ENCODE measurements at places on chromosomes 6 and 20.

DNA sequence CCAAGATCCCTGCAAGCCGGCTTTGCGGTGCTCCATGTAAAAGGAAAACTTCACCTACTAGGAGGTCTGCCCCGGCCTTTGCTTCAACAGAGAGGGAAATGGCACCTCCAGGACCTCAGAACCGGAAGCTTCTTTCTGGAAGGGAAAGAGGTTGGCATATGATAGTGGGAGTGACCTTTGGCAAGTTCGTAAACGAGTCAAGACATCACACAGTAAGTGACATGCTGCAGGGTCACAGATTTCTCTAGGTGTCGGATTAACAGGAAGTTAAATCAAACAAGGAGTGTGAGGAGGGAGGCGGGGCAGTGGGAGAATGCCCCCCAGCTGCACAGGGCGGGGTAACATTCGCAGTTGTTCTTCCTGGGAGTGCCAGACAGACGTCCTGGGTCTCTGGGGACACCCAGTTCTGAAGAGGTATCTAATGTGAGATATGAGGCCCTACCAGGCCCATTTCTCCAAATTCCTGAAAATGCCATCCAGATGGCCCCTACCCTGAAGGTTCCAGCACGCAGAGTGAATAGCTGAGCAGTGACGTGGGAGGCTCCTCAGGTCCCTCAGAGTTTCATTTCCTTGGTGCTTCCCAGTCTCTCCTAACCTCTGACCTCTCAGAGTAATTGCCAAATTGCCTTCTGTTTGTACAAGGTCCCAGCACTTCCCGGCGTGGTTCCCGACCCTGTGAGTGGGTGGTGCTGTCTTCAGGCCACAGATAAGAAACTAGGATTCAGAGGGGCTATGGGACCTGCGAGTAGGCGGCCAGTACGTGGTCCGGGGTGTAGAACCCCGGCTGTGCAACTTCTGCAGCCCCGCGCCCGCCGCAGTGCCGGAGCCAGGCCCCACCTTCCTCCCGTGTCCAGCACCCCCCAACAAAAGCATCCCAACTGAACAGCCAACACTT lies 1.9 kb downstream of the RRBP1 start:
- ATAC-seq, result no peak

GRCh38 chr6:36195471-36196112 lies 952 bp upstream of the BRPF3 start:
- no peak for ATAC-seq

GRCh38 chr6:44065443-44066140 lies 61.7 kb downstream of the MRPL14 start:
- no peak for ATAC-seq

GRCh38 chr6:30530014-30530413 lies 26.3 kb downstream of the GNL1 start:
- ATAC-seq, result no peak

- no peak for ATAC-seq
Observed at GRCh38 chr6:76742919-76743318, 670.5 kb upstream of the IMPG1 start.

DNA sequence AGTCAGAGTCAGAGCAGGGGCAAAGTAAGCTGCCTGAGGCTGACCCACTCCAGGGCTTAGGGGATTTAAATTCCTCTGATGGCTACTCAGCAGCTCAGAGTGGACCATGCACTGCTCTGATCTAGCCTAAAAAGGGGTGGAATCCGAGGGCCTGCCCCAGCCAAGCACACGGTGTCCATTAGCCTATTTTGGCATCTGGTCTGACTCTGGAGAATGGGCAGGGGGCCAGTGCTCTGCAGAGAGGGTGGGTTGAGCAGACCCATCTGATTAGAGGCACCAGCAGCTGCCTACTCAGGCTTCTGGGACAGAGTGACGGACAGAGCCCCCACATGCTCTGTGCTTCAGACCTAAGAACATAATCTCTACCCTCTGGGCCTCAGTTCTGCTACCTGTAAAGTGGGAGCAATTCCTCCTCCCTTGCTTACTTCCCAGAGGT lies 25.9 kb upstream of the TGM2 start:
- ATAC-seq, result peak; percentile 51

DNA sequence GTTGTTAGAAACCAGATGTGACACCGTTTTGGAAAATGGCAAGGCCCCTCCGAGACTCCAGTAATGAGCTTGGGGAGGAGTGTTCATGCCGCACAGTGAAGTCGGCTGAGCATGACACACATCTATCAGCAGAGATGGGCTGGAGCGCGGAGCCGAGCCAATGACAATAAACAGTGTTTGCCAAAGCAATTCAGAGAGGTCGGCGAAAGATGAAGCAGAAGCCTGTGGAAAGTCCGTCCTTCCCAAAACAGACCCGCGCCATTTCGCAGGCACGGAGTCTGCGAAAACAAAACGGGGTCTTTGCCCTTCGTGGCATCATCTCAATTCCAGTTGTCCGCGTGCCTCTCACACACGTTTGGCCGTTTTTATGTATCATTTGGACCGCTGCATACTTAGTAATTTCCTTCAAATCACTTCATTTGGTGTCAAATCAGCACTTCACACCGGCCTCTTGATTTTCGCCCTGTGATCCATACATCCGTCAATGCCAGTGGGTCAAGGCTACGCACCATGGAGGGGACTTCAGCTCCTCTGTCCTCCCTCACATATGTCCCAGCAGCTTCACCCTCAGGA lies 71.3 kb downstream of the SULF2 start:
- ATAC-seq, result no peak

DNA sequence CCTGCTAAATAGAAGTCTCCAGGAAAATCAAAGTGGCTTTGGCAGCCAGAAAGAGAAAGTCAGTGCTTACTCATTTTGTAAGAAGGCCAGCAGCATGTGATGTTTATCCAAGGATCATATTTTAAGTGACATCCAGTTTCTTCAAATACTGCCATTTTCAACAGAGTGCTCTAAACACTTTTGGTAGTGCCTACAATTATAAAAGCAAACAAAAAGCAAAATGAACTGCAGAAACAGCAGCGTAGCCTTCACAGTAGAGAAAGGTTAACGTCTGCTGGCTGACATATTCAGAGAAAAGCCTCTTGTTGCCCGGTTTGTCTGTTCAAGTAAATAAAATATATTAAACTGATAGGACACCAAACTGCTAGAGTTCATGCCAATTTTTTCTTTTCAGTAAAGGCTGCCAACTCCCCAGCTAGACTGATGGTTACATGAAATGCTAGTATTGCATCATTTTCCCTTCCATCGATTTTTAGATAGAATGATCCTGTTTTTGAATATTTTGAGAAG lies 705.7 kb upstream of the SLC35B3 start:
- ATAC-seq, result no peak

GRCh38 chr6:100084991-100085364 lies 91.0 kb upstream of the MCHR2 start:
- no peak for ATAC-seq

DNA sequence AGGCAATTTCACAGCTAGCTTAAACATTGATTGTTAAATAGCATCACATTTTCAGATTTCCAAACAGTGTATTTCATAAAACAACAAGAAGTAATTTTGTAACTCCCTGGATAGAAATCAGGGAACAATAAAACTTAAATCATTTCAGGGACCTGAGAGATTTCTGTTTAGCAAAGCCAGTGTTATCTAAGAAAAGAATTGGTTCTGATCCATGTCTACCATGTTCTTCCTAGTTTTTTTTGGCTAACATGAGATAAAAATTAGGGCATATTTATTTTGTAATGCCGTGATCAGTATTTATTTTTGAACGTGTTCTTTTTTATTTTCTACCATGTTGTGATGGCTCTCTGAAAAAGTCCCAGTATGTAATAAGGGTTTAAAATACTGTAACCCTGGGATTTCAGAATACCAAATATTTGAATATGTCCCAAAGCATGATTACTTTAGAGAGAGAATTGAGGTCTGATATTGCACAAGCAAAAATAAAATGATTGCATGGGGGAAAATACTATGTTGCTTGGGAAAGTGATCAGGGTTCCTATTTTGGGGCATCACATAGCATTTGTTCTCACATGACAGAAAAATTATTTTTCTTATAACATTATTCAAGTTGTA lies 188.7 kb upstream of the CEP162 start:
- ATAC-seq, result no peak

DNA sequence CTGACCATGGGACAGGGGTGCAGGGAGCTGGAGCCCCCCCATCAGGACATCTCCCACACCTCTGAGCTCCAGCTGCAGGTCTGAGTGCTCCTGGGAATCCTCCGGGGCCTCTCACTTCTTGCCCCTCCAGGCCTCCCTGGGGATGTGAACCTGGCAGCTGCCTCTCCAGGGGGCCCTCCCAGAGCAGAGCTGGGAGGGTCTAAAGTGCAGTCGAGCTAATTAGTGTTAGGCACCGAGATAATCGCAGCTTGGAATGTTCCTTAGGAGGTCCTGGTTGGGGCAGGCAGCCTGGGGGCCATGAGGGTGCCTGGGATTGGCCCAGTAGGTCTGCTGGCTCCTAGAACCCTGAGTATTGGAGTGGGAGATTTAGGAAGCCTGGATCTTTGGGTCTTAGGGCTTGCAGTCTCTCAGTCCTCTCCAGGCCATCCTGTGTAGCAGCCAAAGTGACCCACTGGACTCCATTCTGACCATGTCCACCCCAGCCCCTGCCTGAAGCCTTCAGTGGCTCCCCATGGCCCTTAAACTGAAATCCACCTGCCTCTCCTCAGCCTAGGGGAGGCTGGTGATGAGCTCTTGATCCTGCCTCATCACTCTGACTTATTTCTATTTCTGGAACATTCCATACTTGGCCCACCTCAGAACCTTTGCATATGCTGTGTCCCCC lies 26.0 kb downstream of the CEBPB start:
- no peak for ATAC-seq

GRCh38 chr20:25493137-25493536 lies 85.7 kb downstream of the GINS1 start:
- no peak for ATAC-seq

GRCh38 chr6:162234631-162235030 lies 492.9 kb downstream of the PRKN start:
- ATAC-seq, result no peak

DNA sequence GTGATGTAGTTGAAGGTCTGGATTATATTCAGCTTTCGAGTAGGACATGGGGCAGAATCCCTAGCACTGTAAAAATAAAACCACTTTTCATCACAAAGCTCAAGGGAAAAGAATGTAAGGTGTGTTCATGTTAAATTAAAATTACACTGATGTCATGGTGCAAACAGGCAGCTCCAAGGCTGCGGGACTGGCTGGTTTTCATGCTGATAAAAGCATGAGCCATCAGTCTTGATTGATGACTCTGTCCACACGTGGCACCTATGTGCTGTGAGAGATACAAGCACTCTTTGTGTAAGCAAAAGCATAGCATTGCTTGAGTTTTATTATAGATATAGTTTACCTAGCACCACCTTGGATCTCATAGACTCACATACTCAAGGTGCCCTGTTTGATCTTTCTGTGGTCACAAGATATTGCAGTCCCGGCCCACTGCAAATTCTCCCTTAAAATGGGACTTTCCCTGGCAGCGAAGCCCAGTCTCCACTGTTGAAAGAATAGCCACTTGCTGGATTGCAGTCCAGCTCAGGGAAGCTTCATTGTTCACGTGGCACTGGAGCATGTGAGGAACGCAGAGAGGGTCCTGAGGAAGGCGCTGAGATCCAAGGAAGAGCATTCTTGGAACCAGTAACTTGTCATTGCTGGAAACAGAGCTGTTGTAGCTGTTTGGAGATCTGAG lies 90.6 kb downstream of the TIAM2 start:
- peak; percentile 77 for ATAC-seq

DNA sequence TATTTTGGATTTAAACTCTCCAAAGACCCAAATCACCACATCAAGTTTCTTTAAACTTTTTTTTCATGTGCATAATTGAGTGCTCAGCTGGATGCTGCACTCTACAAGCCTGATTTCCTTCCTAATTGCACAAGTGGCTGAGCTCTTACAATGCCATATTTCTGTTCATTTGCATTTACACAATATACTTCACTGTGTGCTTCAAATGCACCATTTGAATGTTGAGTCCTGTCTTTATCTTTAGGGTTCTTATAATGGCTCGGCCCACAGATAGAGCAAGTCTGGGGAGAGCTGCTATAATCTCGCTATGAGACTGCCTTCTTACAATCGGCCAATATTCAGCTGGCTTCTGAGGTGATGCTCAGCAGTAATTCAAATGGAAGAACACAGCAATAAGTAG lies 200.6 kb upstream of the MAP3K7 start:
- no peak for ATAC-seq

GRCh38 chr6:149182262-149182661 lies 135.2 kb upstream of the TAB2 start:
- ATAC-seq, result no peak

DNA sequence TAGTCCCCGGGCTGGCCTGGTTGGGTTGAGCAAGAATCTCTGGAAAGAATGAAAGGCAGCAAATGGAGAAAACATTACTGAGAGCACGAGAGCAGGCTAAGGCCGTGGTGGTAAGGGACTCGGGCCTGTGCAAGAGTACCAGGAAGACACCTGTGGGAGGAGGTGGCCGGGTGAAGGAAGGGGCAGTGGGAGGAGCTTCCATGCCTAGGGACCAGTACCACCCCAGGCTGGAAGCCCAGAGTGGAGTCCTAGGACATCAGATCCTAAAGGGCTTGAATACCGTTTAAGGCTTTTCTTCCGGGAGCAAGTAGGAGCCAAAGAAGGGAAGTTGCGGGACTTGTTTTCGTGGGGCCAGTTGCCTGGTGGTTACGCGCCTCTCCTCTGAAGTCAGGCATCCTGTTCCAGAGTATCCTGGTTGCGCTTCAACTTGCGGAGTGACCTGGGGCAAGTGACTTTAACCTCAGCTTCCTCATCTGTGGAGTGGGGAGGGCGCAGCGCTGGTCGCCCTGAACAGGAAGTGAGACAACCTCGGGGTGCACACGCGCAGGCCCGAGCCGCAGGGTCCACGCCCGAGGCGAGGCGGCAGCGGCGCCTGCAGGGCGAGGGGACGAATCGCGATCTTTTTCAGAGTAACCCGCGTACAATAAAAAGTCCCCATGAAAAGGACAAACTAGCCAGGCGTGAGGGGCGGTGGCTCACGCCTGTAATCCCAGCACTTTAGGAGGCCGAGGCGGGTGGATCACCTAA lies 1.1 kb upstream of the TPD52L2 start:
- peak; percentile 70 for ATAC-seq

DNA sequence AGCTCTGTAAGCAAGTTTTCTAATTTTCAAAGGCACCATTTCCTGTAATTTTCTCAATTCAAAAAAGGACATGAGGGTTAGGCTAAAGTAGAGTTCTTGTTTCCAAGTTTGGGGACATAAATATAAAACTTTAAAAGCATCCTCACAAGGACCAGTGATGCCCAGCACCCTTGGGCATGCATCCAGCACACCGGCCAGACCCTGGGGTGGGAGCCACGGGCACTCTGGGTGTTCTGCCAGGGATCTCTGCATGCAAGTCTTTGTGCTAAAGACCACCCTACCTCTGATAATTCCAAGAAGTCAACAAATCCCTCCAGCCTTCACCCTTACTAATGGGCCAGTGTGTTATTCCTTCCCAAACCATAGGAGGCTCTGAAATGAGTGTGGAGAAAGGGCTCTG lies 46.5 kb downstream of the PLCG1 start:
- ATAC-seq, result no peak

GRCh38 chr6:16600026-16600425 lies 161.2 kb downstream of the ATXN1 start:
- no peak for ATAC-seq

DNA sequence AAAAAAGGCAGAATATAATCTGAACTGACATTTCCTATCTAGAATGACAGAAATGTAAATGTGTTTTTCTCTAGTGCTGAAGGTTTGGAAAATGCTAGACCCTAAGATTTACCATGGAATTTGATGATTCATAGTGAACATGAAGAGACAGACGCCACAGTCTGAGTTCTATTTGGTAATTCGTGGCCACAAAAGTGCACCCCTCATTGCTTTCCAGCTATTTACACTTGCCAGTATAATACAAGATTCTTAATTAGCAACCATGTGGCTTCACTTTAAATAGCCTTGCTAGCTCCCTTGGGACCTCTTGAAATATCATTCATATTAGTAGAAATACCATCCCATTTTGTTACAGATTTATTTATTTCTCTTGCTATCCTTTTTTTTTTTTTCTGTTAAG lies 636.8 kb downstream of the PRKN start:
- ATAC-seq, result no peak

Data from SK-N-SH treated with all-trans-retinoic acid at 6 μM for 48 hours (cell line).